ENCODE measurements at places on chromosomes 2 and 18.
A peak's percentile ranks its signal among the peaks of the same experiment; 100 is the strongest.

DNA sequence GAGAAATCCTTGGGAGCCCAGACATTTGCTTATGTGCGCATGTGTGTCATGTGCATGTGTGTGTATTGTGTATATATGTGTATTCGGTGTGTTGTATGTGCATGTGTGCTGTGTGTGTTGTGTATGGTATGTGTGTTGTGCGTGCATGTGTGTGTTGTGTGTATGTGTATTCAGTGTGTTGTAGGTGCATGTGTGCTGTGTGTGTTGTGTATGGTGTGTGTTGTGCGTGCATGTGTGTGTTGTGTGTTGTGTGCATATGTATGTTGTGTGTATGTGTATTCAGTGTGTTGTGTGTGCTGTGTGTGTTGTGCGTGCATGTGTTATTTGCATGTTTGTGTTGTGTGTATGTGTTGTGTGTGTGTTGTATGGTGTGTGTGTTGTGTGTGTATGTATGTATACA, 136.9 kb downstream of the SH3RF3 start:
- no peaks in the 10 kb centered on the region for H3K36me3 ChIP-seq
- H3K27ac ChIP-seq, result no peak overlapping the region
- DNase-seq, result no peak
- H3K4me1 ChIP-seq, result peaks cover 39% of the 10 kb centered on the region
- H3K27me3 ChIP-seq, result no peaks in the 10 kb centered on the region

DNA sequence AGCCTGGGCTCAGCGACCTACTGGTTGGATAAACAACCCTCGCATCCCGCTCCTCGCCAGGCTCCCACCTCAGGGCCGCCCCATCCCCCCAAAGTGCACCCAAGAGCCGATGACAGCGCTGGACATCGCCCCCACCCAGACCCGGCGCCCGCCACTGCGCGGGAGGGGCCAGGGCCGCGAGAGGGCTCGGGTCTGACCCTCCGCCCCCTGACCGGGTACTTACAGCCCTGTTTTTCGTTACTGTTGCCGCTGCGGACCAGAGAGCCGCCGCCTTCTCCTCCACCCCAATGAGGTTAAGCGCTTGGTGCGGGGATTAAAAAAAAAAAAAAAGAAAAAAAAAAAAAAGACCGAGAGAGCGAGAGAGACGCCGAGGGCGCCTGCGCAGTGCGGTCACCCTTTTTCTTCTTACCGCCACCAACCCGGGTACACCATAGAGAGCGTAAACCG, at the start of gene CLASP1:
CLASP1 (minus strand) TSS at position 314 of the 447 bp plus-strand sequence. CDS start 43,567 bp downstream, outside the sequence.
- H3K27ac ChIP-seq, result peak within 1 kb of the TSS; percentile 94
- DNase-seq, result peak; percentile 84
- peaks cover 46% of the 10 kb centered on the region for H3K4me1 ChIP-seq
- H3K4me3 ChIP-seq, result peak within 1 kb of the TSS; percentile 99
- H3K36me3 ChIP-seq, result no peaks in the 10 kb centered on the region
- H3K27me3 ChIP-seq, result no peaks in the 10 kb centered on the region

GRCh38 chr2:160241251-160242137, 41.4 kb upstream of the ITGB6 start:
- no peaks in the 10 kb centered on the region for H3K36me3 ChIP-seq
- H3K27ac ChIP-seq, result no peak overlapping the region
- no peaks in the 10 kb centered on the region for H3K27me3 ChIP-seq
- no peak for DNase-seq
- no peak overlapping the region for H3K4me3 ChIP-seq

DNA sequence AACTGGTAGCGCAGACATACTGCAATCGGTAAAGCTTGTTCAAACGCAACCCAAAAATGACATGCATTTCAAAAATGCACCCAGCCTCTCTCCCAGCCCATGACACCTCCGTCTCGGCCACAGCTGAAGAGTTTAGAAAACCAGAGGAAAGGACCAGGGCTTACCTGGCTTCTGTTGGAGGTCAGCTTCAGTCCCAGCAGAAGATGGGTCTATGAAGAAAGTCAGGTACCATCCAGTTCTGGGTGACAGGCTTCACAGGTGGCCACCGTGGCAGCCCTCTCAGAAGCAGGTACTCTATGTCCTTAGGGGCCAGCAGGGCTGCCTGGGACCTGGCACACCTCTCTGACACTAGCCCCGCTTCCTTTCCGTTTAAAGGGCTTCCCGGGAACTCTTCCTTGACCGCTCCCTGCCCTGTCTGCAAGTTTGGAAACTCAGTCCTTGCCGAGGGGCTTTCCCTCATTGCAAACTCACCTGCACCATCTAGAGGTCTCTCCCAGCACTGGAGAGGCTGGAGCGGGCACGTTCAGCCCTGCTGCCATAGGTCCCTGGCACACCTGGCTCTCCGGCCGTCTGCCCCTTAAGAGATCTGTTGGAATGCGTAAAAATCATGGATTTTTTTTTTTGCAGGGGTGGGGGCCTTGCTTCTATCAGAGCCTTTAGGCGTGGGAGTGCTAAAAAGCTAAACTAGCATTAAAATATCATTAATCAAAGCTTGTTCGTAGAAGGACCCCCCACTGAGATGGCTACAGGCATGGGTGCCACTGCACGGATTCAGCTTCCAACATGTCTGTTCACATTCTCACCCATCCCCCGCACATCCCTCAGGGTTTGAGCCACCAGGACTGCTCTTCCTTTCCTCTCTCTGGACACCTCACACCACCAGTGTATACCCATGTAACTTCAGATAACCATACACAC, at the start of gene EDAR:
EDAR (minus strand) TSS at position 425 of the 918 bp plus-strand sequence. CDS start 58,206 bp downstream, outside the sequence.
- H3K27ac ChIP-seq, result no peak within 1 kb of the TSS
- peaks cover 4% of the 10 kb centered on the region for H3K4me1 ChIP-seq
- peak within 1 kb of the TSS; percentile 29 for H3K4me3 ChIP-seq
- H3K27me3 ChIP-seq, result peaks cover 32% of the 10 kb centered on the region

DNA sequence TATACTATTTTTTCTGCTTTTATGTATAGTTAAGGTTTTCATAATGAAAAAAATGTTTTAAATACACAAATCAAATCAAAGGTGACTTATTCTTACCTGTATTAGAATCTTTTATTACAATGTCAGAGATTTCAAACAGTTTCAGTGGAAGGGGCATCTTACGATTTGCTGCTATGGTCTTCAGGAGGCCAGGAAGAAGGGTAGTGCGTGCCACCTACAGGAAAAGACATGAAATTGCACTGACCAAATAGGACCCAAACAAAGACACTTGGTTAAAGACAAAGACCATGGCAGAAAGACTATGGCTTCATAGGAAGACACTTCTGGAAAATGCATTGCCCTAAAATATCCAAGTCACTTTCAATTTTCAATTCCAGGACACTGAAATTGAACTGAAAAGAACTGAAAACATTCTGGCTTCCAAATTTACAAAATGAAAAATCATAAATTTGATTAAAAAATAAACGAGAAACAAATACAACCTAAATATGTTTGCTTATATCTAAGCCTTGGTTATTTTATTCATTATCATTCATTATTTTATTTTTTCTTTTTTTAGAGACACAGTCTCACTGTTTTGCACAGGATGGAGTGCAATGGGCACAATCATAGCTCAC, 42.1 kb downstream of the FARSB start:
- no peak for DNase-seq
- no peaks in the 10 kb centered on the region for H3K4me1 ChIP-seq
- H3K27me3 ChIP-seq, result no peaks in the 10 kb centered on the region
- H3K27ac ChIP-seq, result no peak overlapping the region
- H3K4me3 ChIP-seq, result no peak overlapping the region

DNA sequence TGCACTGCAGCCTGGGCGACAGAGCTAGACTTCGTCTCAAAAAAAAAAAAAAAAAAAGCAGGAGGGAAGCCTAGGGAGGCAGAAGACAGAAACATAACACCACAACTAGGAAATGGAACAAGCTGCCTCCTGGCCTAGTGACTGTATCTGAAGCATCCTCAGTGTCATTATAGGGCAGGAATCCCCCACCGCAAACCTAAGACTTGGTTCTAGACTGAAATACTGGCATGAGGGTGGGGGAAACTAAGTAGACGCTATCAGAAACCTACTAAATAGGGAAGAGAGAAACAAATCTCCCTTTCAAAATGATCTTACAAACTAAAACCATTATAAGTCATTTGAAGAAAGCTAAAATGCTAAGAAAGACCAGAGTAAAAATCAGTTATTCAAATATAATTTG, 16.4 kb upstream of the SMAD2 start:
- H3K36me3 ChIP-seq, result no peaks in the 10 kb centered on the region
- no peaks in the 10 kb centered on the region for H3K4me1 ChIP-seq
- no peaks in the 10 kb centered on the region for H3K27me3 ChIP-seq
- H3K27ac ChIP-seq, result no peak overlapping the region

- no peaks in the 10 kb centered on the region for H3K36me3 ChIP-seq
- no peaks in the 10 kb centered on the region for H3K27me3 ChIP-seq
- no peaks in the 10 kb centered on the region for H3K4me1 ChIP-seq
- H3K4me3 ChIP-seq, result no peak overlapping the region
- no peak for DNase-seq
Measured at GRCh38 chr2:146457221-146457620, 1387.6 kb upstream of the ACVR2A start.

- H3K4me3 ChIP-seq, result no peak overlapping the region
- peaks cover 14% of the 10 kb centered on the region for H3K4me1 ChIP-seq
- H3K27me3 ChIP-seq, result no peaks in the 10 kb centered on the region
- H3K36me3 ChIP-seq, result no peaks in the 10 kb centered on the region
- DNase-seq, result no peak
Measured at GRCh38 chr2:118171546-118171945, 83.3 kb downstream of the INSIG2 start.

DNA sequence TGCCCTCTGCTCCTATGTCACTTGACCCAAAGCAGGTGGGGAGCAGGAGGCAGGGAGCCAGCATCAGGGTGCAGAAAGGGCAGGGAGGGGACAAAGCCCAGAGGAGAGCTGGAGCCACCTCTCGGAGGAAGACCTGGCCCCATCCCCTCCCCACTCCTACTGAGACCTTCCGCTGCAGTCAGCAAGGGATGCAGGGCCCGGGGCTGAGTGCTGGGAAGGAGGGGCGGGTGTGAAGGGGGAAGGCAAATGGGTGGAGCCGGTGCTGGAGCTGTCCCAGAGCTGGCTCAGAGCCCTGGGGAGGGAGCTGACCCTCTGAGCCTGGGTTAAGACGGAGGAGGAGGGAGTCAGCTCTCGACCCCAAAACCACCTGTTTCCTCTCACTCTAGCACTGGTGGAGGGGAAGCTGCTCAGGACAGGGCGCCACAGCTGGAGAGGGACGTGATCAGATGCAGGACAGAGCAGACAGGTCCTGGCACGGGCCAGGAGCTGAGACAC, 33.8 kb downstream of the HS1BP3 start:
- peak overlapping the region; percentile 90 for H3K27ac ChIP-seq
- no peaks in the 10 kb centered on the region for H3K27me3 ChIP-seq
- peaks cover 17% of the 10 kb centered on the region for H3K36me3 ChIP-seq
- DNase-seq, result peak; percentile 87

- H3K36me3 ChIP-seq, result peaks cover 27% of the 10 kb centered on the region
- H3K4me1 ChIP-seq, result no peaks in the 10 kb centered on the region
- DNase-seq, result peak; percentile 65
- H3K4me3 ChIP-seq, result no peak overlapping the region
Measured at GRCh38 chr2:240603081-240603835, 16.7 kb downstream of the CAPN10 start.

DNA sequence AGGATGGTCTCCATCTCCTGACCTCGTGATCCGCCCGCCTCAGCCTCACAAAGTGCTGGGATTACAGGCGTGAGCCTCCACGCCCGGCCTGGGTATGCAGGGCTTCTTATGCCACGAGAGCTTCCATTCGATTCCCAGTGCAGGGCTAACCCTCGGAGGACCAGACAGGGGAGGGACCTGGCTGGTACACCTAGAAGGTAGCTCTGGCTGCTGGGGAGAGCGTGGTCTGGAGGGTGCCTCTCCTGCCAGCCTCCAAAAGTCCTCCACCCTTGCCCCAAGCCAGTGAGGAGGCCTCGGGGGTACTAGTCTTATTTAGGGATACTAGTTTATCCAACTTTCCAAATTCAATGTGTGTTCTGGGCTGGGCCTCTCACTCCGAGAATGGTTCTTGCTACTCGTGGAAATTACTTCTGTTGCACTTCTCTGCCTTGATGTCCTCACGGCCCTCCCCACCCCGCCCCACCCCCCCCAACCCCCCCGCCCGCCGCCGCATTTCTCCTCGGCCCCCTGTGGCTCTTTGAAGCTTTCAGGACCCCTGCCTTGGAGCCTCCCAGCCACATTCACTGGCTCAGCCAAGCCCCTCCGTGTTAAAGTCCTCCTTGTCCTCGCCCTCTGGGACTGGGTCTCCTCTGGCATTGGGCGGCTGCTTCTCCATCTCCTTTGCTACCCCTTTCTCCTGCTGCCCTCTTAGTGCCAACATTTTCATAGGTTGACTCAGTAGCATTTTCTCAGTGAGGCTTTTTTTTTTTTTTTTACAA, 143.0 kb upstream of the EPAS1 start:
- DNase-seq, result no peak
- no peak overlapping the region for H3K4me3 ChIP-seq
- H3K27me3 ChIP-seq, result no peaks in the 10 kb centered on the region
- no peak overlapping the region for H3K27ac ChIP-seq

DNA sequence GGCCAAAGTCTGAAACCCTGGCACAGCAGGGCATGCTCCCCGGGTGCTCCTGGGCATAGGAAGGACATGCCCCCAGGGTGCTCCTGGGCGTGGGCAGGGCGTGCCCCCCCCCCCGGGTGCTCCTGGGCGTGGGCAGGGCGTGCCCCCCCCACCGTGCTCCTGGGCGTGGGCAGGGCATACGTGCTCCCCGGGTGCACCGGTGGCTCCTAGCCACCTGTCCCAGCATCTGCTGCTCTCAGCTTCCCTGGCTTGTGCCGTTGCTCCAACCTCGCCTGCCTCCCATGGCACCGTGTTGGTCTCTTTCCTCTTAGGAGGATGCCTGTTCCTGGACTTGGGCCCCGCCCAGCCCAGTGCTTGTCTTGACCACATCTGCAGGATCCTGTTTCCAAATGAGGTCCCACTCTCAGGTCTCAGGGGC, 95.6 kb upstream of the CTDP1 start:
- no peaks in the 10 kb centered on the region for H3K36me3 ChIP-seq
- DNase-seq, result no peak
- no peak overlapping the region for H3K4me3 ChIP-seq
- H3K27ac ChIP-seq, result no peak overlapping the region
- H3K4me1 ChIP-seq, result peaks cover 24% of the 10 kb centered on the region
- no peaks in the 10 kb centered on the region for H3K27me3 ChIP-seq

GRCh38 chr18:77061946-77062517, 70.6 kb downstream of the MBP start:
- DNase-seq, result no peak
- H3K27me3 ChIP-seq, result no peaks in the 10 kb centered on the region
- peaks cover 20% of the 10 kb centered on the region for H3K36me3 ChIP-seq

GRCh38 chr2:79862756-79863155, 349.9 kb downstream of the CTNNA2 start:
- H3K36me3 ChIP-seq, result no peaks in the 10 kb centered on the region
- DNase-seq, result no peak
- H3K27ac ChIP-seq, result no peak overlapping the region
- H3K27me3 ChIP-seq, result no peaks in the 10 kb centered on the region

GRCh38 chr2:15762449-15762848, 170.8 kb downstream of the DDX1 start:
- no peak overlapping the region for H3K4me3 ChIP-seq
- no peaks in the 10 kb centered on the region for H3K4me1 ChIP-seq
- no peak overlapping the region for H3K27ac ChIP-seq
- H3K27me3 ChIP-seq, result no peaks in the 10 kb centered on the region
- H3K36me3 ChIP-seq, result no peaks in the 10 kb centered on the region
- DNase-seq, result no peak

GRCh38 chr2:137339051-137339450, 573.7 kb downstream of the THSD7B start:
- DNase-seq, result no peak
- no peak overlapping the region for H3K4me3 ChIP-seq
- H3K27me3 ChIP-seq, result no peaks in the 10 kb centered on the region
- H3K36me3 ChIP-seq, result no peaks in the 10 kb centered on the region

All from suprapubic skin (tissue), 4 donors.